ACHN (cell line): ENCODE measurements at places on chromosomes 3 and 15.

DNA sequence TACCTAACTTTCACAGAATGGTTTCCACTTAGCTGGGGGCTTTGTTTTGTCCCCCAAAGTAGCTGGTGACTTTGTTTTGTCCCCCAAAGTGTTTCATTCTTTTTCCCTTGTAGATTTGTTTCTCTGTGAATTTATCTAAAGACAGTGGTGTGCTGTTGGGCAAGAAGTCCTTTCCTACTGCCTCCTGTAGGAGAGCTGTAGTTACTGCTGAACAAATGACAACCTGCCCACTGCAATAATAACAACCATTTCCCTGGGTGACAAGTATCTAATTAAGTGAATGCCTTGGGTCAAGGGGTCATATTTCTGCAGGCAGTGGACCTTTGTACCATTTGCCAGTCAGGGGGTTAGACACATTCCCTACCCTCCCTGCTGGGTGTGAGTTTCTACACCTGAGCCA is 125.4 kb upstream of the BFSP2 start:
- no peak for DNase-seq

DNA sequence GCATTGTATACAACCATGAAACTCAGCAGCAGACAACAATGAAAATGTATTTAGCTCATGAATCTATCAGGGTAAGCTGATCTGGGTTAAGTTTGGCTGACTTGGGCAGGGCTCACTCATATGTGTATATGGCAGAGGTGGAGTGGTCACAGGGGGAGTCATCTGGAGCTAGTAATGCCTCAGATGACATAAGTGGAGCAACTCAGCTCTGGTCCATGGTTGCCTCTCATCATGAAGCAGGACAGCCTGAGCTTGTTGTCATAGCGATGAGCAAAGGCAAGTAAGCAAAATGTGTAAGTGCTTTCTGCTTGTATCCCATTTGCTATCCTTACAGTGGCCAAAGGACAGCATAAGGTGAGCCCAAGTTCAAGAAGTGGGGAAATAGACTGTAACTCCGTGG is 64.5 kb downstream of the ALCAM start:
- DNase-seq: no peak

- DNase-seq: no peak
These were observed 18.6 kb downstream of the ACOX2 start for GRCh38 chr3:58518291-58518789.

DNA sequence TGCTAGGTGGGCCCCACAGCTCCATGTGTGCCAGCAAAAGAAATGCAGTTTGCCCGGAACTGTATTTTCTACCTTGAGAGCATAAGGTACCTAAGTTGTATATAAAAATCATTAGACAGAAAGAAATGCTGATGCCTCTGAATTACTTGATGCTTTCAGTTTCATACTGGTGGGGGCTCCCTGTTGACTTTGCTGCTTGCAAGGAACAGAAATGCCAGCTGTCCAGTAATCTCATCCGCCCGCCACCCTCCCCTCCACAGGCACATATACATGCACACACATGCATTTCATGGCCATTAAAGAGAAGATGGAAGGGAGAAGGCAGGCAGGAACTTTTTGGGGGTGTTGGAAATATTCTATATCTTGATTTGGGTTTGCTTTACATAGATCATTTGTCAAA is 38.4 kb downstream of the LIMD1 start:
- DNase-seq: no peak

DNA sequence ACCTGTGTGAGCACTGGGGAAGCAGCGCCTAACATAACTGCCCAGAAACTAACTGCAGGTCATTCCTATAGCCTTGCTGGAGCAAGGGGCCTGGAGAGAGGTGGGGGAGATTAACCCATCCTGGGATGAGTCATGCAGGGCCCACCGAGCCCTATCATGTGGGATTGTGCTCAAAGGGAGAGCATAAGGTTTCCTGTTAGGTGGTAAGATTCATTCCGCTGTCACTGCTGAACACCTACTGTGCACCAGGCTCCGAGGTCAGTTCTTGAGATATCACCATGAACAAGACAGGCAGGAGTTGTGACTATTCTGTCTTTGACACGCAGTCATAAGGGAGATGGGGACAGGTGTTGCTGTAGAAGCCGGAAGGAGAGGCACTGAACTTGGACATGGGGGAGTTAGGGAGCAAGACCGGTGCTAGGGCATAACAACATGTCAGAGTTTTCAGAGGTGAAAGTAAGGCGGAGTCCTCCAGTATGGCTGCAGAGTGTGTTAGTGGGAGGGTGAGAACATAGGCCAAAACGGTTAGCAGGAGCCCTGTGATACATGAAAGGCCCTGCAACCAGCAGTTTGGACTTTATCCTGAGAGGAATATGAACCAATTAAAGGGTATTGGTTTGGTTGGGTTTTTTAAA is 2.4 kb downstream of the SLC25A38 start:
- DNase-seq: no peak

DNA sequence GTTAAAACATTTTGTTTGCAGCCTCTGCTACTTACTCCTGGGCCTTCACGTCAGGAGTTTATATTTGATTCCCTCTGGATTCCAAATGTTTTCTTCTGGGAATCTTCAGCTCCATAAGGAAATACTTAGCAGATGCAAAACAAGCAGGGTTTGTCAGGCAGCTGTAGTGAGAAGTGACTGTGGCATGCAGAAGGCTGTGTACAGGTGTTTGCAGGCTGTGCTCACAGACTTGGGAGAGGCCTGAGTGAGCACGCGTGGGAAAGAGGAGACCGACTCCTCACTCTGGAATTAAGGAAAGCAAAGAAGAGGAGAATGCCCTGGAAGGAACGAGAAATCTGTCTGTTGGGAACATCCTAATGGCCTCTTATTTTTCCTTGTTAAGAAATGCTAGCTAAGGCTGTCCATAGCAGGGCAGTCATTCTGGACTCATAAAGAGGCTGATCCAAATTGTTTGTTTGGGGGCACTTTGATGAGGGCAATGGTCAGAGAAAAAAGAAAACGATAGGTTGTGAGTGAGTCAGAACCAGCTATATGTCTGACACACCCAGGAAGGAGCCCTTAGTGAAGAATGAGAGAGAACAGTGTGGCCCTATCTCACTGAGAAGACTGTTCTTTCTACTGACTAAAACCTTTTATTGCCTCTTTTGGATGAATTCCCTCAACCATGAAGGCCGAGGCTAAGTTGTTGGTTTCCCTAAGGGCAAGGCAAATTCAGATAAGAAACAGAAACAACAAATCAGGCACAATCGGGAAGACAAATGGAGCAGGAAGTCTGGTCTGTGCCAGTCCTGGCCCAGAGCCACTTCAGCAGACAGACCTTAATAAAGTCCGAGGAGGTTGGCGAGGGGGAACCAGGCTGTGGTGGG is 82.6 kb downstream of the TGFBR2 start:
- no peak for DNase-seq

DNA sequence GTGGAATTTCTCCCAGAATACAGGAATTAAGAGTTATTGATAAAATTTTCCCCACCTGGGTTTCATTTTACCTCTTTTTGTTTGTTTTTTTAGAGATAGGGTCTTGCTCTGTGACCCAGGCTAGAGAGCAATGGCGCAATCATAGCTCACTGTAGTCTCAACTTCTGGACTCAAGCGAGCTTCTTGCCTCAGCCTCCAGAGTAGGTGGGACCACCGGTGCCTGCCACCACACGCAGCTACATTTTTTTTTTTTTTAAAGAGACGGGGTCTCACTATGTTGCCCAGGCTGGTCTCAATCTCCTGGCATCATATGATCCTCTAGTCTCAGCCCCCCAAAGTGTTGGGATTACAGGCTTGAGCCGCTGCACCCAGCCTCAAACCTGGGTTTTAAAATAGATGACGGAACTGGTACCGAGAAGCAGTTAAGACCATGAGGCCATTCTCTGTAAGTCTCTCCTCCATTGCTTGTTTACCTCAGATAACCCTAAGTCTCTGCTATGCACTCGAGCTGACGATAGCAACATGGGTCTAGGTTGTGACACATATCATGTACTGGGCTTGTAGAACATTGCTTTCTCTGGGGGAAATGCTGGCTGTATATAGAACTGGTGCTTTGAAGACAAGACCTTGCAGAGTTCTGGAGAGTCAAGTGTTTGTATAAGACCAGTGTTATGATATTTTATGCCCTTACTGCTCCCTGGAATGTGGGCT is 16.4 kb downstream of the ETV5 start:
- DNase-seq: no peak

DNA sequence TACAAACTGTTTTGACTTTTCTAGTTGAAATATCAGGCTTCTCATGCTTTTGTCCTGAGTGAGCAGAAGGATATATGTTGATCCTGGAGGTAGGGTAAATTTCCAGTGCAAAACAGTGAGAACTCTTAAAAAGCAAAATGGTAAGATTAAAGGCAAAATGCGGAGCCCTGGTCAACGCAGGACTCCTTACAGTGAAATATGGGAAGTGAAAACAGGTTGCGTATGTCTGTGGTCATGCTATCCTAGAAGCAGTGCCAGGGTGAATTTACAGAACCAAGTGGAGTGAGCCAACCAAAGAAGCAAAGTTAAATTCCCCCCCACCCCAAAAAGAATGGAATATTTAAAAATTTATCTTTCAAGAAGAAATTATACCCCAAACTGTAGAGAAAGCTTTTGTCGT is 256.4 kb downstream of the NR2F2 start:
- no peak for DNase-seq

DNA sequence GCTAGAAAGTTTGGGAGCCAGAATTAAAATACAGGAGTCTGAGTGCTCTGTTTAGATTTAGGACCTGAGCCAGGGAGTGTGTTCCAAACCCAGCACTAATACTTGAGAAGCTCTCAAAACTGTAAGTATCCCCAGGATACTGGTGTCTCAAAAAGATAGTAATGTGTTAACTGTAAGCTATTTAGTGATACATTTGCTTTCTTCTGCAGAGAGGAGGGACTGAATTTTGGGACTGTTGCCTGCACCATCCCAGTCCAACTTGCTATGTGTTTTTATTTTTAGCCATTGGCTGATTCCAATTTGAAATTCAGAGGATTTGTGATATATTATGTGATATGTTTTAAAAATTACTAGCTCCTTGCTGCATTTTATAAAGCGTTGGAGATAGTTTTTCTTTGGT is 31.5 kb downstream of the UBE2E1 start:
- no peak for DNase-seq

- DNase-seq: no peak
These were observed 37.8 kb downstream of the KLF13 start for GRCh38 chr15:31364301-31365031.

DNA sequence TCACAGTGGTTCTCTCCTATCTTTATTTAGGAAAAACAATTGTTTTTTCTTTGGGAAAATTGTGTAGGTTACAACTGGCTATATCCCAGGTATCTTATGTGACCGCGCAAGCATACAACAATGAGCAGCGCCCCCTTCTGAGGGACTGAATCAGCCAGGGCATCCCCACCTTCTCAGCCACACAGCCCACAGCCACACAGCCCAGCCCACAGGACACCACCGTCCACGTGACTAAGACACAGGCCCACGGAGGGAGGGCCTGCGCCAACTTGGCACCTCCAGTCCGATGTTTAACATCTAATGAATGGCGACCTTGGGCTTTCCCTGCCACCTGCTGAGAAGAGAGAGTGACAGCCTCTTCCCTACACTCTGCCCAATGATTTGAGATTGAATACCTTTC is 68.1 kb downstream of the ATP10A start:
- DNase-seq: no peak

DNA sequence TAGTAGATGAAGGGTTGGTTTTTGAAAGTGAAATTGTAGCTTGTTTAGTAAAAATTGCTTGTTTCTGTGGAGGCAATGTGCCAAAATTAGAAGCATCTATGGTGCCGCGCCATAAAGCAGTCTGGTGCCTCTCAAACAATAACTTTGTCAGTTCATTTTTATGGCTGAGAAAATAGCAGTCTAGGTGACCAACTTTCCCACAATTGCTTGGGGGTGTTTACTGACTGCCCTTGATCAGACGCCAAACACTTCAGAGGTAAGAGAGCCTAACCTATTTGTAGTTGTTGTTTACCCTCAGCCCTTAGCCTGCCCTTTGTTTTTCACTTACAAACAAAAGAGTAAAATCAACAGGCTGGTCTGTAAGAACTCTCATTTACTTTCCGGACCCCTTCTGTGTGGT is 174.5 kb downstream of the FNDC3B start:
- no peak for DNase-seq

GRCh38 chr3:142706321-142707127 is 17.3 kb upstream of the TRPC1 start:
- DNase-seq: no peak

DNA sequence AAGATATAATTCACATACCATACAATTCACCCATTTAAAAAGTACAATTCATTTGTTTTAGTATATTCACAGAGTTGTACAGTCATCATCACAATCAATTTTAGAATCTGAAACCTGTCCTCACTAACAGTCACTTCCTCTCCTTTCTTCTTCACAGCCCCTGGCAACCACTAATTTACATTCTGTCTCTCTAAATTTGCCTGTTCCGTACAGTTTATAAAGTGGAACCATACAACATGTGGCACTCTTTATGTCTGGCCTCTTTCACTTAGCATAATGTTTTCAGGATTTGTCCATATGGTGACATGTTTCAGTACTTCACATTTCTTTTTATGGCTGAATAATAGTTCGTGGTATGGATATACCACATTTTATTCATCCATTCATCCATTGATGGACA is 22.7 kb downstream of the ERICH6 start:
- DNase-seq: no peak

GRCh38 chr3:159726231-159726964 is 262.2 kb upstream of the IL12A start:
- peak; percentile 68 for DNase-seq

GRCh38 chr15:42233107-42233506 is 25.0 kb upstream of the VPS39 start:
- DNase-seq: no peak

DNA sequence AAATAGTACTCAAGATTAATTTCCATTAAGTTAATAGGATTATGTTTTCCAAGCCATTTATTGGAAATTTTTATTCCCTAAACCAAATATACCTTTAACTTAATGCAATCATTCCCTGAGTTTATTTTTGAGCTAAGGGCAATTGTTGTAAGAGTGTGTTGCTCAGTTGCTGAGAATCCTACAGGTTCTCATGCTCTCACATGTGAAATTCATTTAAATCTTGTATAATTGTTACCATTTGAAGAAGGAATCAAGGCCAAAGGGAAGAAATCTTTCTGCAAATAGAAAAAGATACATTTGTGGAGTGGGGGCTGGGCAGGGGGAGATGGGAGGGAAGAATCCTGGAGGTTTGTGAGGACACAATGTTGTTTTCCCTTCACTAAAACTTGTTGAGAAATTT is 202.7 kb upstream of the STRIT1 start:
- DNase-seq: no peak

GRCh38 chr3:114328345-114328744 is 34.5 kb downstream of the TIGIT start:
- DNase-seq: no peak

- DNase-seq: no peak
These were observed 193.8 kb downstream of the ABHD5 start for GRCh38 chr3:43884581-43884980.

- DNase-seq: no peak
These were observed 86.4 kb upstream of the WNT7A start for GRCh38 chr3:13966302-13966701.

- peak; percentile 76 for DNase-seq
These were observed 1.1 kb upstream of the SPTBN5 start for GRCh38 chr15:41894791-41895463.

DNA sequence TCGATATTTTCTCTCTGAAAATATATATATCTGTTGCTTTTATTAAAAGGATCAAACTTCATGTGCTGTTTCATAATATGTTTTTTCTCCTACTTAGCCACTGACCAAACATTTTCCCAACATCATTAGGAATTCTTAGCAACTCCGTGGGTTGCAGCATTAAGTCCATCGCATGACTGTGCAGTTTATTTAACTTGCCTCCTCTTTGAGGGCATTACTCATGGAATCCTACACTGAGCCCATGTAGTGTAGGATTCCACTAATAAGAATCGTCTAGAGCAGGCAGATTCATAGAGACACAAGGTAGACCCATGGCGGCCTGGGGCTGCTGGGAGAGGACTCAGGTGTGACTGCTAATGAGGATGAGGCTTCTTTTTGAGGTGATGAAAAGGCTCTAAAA is 49.3 kb downstream of the CMTM6 start:
- no peak for DNase-seq
